ENCODE measurements at places on chromosomes 2 and 18.
A peak's percentile ranks its signal among the peaks of the same experiment; 100 is the strongest.

GRCh38 chr2:44889096-44889495 is 52.4 kb upstream of the SIX3 start:
- DNase-seq, result no peak

DNA sequence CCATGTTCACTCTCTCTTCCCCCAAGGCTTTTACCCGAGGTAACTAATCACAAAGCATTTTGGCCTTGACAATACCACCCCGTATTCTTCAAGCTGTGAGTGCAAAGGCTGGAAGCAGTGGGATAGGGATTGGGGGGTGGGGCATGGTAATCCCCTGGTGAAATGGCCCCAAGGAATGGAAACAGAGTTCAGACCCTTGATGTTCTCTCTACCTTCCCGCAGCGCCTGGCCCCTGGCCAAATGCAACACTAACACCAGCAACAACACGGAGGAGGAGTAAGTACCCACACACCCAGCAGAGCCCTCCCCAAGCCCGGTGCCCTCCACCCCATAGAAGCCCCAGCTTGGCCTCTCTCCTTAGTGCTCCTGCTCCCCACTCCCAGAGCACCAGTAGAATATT is 36.9 kb downstream of the CNGA3 start:
- DNase-seq, result no peak

- DNase-seq, result no peak
Observed at GRCh38 chr2:238163481-238164198, 4.9 kb downstream of the ERFE start.

- DNase-seq, result no peak
Observed at GRCh38 chr2:42136782-42137124, 32.4 kb upstream of the EML4 start.

GRCh38 chr2:20576598-20577115 is 74.2 kb downstream of the HS1BP3 start:
- peak; percentile 80 for DNase-seq

DNA sequence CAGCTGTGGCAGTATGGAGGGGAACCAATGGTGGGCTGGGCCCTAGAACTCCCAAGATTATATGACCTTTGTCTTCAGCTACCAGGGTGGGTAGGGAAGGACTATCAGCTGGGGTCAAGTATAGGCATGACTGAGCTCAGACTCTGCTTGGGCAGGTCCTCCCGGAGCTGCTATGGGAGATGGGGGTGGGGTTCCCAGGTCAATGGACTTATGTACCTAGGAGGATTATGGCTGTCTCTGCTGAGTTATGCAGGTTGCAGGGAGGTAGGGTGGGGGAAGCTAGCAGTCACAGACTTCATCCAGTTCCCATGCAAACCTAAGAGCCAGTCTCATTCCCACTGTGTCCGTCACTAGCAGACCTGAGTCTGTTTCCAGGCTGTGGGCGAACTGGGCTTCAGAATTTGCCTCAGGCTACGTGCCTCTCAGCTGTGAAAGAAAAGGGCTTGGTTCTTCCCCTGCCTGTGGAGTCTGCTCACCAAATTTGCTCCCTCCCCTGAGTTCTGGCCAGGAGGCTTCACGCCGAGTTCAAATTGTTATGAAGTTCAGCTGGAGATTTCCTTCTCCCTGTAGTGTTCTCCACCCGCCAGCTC is 985.8 kb upstream of the NRXN1 start:
- DNase-seq, result no peak

GRCh38 chr18:74473976-74474640 is 17.0 kb upstream of the DIPK1C start:
- DNase-seq, result no peak

Measured in CD4-positive, alpha-beta T cell treated with Interleukin-17A for 1 hour (primary cell).